ENCODE measurements at places on chromosomes 6 and 20.

GRCh38 chr6:129351807-129352206 is 358.2 kb downstream of the ARHGAP18 start:
- no peak for DNase-seq

DNA sequence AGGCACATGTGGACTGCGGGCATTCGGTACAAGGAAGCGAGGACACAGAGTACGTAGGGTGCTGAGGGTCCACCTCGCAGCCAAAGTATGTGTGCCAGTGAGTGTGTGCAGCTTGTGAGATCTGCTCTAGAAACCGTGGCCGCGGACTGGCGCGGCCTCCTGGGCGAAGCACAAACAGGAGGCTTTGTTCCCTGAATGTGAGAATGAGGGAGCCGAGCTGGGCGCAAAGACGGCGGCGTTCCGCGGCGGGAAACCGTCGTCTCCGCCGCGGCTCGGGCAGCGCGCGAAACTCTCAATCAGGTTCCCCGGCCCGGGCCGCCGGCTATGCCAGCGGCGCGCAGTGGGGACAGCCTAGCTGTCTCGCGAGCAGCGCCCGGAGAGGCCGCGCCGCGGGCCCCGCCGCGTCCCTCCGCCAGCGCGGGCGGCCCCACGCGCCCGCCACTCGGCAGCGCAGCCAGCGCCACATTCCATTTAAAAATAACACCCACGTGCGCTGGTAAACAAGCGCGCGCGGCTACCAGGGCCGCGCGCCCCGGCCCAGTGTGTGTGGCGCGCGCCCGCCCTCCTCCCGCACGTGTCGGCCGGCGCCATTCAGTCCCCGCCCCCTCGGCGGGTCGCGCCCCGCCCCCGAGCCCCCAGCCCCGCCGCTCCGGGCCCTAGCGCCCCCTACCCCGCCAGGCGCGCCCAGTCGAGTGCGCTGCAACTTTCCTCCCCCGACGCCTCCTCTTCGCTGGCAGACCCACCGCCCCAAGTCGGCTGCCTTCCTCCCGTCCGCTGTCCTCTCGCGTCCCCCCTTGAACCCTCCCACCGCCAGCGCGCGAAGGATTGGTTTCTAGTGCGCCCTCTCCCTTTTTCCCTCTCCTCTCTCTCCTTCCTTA is 3.0 kb upstream of the FOXO3 start:
- peak; percentile 65 for DNase-seq

DNA sequence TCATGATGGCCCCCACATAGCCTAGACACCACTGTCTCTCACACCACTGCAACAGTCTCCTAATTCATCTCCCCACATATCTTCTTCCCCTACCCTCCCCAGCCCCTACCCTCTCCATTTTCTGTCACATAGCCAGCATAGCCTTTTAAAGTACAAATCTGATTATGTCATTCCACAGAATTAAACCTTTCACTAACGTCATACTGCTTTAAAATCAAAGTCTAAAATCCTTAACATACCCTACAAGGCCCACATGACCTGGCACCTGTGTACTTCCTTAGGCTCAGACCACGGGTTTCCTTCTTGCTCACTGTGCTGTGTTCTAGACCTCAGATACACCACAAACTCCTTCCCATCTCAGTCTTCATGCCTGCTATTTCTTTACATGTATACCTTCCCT is 5.9 kb downstream of the OSTM1 start:
- DNase-seq = no peak

DNA sequence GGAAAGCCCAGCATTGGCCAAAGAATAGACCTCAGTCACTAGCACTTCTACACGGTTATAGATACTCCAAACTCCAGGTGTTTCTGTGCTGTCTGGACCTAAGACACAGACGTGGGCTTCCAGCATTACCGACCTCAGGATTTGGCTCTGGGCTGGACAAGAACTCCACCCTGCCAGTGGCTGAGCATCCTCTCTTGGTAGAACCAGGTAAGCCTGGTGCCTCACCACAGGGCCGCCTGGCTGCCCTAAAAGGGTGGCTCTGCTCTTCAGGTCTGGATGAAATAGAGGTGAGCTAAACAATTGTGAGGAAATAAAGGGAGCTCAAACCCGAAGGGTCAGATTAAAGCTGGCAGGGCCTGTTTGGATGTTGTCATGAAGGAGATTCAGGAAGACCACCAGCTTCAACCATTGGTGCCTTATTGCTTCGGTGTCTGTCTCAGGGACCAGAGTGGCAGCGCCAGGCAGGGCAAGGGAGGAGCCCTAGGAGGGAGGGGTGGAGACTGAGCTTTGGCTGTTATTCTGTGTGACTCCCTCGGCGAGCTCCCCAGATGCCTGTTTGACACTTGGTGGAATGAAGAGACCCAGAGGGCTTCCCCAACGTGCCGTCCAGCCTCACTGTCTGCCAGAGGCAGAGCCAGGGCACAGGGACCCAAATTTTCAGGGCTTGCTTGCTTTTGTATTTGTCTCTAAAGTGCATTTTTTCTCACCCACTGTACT is 8.6 kb downstream of the SYNDIG1 start:
- DNase-seq = no peak

DNA sequence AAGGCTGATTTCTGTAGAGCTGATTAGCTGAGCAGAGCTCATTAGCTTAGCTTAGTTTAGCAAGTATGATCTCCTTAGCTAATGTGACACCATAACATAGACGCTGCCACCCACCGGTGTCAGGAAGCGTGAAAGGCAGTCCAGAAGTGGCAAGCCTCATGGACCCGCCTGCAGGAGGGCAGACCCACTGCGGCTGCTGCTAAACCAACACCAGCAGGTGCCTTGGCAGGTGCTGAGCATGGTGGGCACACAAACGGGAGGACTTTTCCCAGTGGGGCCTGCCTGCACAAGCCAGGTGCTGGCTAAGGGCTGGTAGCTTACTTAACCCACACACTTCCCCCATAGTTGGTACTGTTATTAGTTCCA is 22.7 kb downstream of the ZDHHC14 start:
- no peak for DNase-seq

GRCh38 chr6:22737331-22737730 is 168.0 kb downstream of the HDGFL1 start:
- DNase-seq = peak; percentile 24

- no peak for DNase-seq
These were observed 49.7 kb downstream of the PROKR2 start for GRCh38 chr20:5267092-5267491.

- no peak for DNase-seq
These were observed 511.2 kb upstream of the JARID2 start for GRCh38 chr6:14734416-14735340.

DNA sequence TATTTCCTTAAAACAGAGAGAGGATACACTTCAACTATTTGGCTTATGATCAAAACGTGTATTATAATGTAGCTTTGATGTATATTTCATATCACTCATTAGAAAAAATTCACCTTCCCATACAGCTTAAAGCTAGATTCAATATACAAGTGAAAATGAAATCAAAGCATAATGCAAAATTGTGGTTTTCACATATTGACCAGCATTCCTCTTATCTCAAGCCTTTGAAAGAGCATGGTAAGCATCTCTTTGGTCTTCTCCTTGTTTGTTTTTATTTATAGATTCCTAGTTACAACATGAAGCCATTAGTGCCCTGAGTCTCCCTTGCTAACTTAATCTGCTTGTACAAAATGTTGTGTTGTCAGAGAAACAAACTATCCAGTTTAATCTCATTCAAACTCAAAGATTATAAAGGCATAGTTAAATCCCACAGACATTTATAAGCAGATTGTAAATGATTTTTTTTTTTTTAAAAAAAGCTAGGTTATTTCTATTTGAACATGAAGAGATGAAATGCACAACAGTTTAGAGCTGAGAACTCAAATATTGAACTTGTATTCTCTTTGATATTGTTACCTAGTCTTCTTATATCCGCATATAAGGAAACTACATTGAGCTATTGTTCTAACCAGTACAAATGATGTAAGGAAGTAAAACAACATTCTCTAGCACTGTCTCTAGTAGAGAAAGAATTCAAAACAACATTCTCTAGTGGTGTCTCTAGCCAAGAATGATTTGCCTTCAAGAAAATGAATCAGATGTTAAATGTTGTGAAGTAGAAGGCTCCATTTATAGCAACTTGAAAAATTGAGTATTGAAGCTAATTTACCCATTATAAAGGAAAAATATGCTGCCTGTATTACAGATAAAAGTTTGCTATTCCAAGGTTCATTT is 31.2 kb upstream of the SMIM28 start:
- no peak for DNase-seq

DNA sequence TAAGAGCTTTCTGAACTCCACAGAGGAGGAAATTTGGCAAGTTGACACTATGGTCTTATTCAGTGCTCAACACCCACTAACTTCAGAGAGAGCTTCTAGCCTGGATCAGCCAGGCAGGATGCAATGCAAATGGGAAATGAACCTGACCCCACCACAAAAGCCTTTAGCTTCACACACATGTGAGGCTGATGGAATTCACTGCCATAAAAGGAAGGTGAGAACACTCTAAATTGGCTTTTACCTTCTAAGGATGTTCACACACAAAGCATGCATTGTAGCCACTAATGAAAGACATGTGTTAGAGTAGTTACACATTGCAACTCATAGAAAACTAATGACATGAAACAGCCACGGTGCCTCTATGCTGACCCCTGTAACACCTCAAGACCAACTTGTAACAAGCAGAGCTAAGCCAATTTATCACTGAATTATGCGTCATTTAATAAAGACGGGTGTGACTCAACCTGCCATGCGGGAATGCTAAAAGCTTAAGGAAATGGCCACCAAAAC is 262.1 kb downstream of the HACE1 start:
- no peak for DNase-seq

GRCh38 chr6:136751522-136751956 is 40.7 kb downstream of the MAP3K5 start:
- DNase-seq = no peak

DNA sequence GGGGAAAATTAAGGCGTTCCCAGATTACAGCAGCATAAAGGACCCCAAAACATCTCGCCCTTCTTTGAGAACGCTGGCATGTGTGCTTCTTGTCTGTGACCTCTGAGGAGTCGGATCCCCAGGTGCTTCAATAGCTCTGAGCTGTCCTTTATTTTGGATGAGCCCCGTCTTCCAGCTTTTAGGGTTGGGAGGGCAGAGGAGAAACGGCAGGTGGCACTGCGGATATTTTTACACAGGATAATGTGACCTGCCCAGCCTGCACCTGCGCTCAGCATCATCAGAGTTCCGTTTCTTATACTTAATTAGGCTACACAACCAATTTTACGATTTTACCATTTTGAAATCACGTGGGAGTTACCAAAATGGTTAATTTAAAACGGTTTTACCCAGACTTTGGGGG is 147.7 kb upstream of the RPS6KA2 start:
- DNase-seq = no peak

GRCh38 chr6:138484018-138484731 is 15.1 kb downstream of the NHSL1 start:
- DNase-seq = no peak

GRCh38 chr20:35196313-35196712 is 24.4 kb downstream of the PROCR start:
- no peak for DNase-seq

DNA sequence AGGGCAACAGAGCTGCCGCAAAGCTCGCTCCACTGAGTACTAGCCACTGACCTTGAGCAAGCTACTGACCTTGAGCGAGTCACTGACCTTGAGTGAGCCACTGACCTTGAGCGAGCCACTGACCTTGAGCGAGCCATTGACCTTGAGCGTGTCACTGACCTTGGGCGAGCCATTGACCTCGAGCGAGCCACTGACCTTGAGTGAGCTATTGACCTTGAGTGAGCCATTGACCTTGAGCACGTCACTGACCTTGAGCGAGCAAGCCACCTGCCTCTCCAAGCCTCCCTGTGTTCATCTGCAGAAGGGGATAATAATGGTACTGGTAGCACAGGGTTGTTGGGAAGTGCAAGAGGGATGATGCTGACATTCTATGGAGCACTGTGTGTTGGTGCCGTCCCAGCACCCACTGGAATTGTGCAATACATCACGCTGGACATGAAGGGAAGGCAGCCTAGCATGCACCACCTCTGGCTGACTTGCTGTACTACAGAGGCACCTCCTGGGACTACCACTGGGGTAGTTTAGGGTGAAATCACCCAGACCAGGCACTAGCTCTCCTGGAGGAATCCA is 60.2 kb downstream of the CTCFL start:
- DNase-seq = no peak

- DNase-seq = no peak
These were observed 11.8 kb downstream of the MAS1 start for GRCh38 chr6:159902620-159903019.

DNA sequence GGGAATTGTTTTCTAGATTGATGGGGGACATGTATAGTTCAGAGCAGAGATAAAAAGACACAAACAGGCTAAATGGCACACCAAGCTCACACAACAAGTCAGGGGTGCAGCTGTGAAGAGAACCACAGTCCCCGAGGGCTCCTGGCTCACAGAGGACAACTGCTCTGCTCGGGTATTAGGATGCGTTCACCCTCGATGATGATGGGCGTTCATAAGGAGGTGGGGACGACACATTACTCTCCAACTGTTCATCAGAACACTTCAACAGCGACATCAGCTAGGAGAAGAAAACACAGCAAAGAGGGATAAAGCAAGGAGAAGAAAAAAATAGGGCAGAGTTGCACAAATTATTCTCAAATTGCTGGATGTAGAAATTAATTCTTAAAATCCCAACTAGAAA is 174.8 kb upstream of the RREB1 start:
- DNase-seq = no peak

DNA sequence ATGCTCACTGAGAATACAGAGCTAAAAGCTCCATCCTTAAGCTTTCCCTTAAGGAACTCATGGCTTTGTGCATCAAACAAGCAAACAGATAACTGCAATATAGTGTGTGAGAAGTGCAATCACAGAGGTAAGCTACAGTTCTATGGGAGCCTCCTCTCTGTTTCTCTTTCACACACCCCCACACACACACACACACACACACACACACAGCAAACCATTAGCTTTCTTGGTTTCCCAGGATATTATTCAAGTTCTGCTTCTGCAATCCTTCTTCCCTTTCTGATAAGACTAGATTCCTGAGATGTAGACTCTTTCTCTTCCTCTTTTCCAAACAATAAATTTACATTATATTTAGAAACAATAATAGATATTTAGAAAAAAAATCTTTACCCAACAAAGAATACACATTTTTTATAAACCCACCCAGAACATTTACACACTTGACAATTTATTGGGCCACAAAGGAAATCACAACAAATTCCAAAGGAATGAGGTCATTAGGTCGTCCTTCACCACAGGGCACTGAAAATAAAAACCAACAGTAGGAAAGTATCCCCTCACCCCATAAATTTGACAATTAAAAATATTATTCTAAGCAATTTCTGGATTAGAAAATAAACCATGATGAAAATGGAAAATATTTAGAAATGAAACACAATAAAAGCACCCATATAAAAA is 9.3 kb upstream of the GFOD1 start:
- DNase-seq = no peak

- DNase-seq = no peak
These were observed 66.1 kb downstream of the PRND start for GRCh38 chr20:4787820-4788219.

All from COR-L47 (cell line).